ENCODE measurements at places on chromosomes 16 and 17.

GRCh38 chr16:1072526-1073261 is at the start of gene SSTR5:
TSS of gene SSTR5 (plus strand) at chr16:1072747. CDS start at chr16:1078869, 6,122 bp downstream.
- no peak for DNase-seq

- no peak for DNase-seq
These were observed 95.4 kb downstream of the CYLD start for GRCh38 chr16:50837324-50837723.

GRCh38 chr17:75820094-75821080 is 23.8 kb downstream of the UNC13D start:
- DNase-seq, result no peak

DNA sequence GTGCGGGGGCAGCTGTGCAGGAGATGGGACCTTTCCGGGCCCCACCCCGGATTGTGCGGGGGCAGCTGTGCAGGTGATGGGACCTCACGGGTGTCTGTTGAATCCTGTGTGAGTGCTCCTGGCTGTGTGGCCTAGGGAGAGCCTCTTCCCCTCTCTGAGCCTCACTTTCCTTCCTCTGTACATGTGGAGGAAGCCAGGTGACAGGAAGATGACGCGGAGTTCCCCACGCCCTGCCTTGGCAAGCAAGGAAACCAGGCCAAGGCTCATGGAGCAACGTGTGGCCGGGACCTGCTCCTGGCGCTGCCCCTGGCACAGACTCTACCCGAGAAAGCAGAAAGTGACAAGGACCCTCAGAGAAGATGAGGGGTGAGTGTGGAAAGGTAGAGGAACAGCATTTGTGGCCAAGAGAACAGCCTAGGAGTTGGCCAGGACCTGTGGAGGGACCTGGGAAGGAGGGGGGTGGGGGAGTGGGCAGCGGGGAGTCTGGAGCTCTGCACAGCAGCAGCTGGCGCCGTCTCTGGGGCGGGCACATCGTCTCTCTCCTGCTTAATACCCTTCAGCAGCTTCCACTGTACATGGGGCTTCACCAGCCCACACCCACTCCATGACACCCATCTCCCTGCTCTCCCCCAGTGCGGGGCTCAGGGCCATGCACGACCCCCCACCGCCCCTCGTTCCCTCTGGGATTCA is 38.4 kb upstream of the PABPN1L start:
- no peak for DNase-seq

DNA sequence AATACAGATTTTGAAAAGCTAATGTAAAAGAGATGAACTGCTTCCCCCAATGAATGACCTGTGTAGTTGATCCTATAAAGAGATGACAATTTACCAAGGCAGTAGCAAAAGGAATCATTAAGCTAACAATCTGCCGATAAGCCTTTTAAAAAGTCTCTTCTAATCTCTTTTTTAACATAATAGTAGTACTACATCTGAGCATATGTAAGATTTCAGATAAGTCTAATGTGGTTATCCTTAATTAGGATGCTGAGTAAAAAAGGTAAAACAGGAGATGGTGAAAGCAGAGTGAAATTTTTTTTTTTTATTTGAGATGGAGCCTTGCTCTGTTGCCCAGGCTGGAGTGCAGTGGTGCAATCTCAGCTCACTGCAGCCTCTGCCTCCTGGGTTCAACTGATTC is 26.2 kb upstream of the RASL10B start:
- no peak for DNase-seq

DNA sequence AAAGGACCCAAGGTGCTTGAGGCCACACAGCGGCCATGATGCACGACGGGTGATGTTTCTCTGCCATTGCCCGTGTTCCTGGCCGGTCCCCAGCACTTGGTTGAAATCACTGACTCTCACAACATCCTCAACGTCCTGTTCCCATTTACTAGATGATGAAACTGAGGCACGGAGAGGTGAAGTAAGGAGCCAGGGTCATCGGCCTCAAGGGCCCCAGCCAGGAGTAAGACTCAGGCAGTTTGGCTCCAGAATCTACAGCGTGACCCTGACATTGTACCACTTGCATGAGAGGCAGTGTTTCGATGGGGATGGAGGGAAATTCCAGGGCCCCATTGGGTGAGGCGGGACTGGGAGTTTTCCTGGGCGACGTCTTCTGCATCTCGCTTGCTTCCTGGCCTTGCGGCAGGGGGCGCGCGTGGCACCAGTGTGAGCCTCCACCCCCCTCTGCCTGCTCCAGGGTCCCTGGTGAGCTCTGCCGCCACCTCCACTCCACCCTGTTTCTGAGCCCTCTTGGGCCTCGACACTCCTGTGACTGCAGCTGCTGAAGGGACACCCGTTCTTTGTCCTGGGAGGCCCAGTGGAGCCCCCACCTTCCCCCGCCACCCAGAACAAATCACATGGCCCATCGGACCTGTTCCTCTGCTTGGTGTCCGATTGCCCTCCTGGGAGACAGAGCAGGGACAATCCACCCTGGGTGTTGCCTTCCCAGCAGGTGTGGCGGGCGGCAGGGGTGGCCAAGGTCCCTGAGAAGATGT is 133.0 kb upstream of the GSE1 start:
- no peak for DNase-seq

DNA sequence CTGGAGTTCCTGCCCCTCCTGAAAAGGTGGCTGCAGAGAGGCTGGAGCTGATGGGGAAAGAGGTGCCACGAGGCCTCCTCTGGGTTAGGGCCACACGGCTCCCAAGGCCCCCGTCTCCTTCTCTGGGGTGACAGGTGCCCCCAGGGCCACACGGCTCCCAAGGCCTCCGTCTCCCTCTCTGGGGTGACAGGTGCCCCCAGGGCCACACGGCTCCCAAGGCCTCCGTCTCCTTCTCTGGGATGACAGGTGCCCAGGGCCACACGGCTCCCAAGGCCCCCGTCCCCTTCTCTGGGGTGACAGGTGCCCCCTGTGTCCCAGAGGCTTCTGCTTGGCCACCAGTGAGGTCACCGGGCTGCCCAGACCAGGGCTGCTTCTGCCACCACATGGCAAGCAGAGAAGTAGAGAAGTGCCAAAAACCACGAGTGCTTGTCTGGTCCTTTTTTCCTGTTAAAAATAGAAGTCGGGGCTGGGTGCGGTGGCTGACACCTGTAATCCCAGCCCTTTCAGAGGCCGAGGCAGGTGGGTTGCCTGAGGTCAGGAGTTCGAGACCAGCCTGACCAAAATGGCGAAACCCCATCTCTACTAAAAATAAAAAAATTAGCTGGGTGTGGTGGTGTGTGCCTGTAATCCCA is 4.1 kb downstream of the CAPN15 start:
- no peak for DNase-seq

DNA sequence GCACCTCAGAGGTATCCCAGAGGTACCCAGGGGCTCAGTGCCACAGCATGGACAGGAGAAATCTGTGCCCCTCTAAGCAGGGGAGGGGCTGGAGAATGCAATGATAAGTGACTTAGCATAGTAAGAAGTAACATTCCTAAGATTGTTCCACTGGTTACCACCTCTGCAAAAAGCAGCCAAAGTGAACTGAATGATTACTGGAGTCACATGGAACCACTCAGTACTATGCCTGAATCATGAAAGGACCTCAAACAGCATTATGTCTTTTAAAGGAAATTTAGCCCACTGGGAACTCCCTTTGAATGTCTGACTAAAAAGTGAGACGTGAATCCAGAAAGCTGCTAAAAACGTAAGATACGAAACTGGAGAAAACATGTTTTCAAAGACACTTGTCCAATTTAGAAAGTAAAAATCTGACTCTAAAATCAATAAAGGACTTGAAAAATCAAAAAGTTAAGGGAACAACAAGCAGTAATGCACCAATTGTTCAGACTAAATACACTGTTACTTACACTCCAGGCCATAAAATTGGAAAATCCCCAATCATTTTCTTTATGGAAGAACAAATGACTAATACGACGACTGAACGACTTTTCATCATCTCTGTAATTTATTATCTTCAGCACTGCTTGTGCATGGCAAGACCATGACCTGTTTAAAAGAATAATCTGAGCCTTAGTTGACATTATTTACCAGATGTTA is 38.6 kb downstream of the LITAFD start:
- DNase-seq, result no peak

- DNase-seq, result no peak
These were observed 55.1 kb upstream of the CNTNAP4 start for GRCh38 chr16:76222087-76222486.

DNA sequence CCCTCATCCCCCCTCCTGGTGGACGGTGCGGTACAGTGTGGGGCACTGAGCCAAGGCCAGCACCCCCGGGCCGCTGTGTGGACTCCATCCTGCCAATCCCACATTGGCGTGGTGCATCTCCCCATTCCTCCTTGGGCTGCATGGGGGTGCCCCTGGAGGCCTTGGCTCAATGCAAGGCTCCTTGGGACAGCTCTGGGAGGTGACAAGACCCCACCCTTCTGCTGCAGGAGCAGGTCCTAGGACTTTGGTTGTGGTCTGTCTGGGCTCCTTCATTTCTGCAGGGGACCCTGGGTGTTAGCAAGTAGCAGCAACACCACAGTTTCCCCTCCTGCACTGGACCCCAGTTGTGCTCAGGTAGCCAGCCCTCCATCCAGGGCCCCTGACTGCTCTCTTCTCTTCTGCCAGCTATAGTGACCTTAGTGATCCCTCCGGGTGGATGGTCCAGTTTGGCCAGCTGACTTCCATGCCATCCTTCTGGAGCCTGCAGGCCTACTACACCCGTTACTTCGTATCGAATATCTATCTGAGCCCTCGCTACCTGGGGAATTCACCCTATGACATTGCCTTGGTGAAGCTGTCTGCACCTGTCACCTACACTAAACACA is 1.3 kb downstream of the PRSS21 start:
- no peak for DNase-seq

DNA sequence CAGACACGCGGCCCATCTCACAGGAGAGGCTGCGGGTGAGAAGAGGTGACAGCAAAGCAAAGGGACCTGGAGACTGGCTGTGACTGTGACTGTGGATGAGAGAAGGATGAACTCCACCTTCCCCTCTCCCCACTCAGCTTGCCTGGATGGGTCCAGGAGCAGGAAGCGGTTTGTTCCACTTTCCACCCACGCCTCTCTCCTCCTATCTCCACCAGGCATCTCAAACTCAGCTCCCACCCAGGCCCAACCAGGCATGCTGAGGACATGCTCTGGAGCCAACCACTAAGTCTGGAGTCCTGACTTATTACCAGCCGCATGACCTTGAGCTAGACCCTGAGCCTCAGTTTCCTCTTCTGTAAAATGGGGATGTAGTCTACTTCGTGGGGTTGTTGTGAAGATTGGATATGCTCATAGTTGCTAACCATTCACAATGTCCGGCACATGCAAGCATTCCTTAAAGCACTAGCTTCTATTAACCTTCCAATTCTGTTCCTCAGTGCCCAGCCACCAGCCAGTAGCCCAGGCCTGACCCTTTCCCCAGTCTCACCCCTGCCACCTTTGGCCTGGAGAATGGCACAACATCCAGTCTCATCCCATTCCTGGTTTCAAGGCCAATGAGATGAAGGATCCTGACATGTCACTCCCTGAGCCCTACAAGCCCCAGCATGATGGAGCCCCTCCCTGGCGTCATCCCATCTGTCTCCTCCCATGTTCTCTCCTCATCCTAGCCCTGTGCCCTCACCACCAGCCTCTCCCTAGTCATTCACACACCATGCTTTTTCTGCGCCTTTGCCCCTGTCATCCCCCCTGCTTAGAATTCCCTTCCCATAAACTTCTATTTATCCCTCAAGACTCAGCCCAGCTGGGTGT is 2.3 kb downstream of the GAS2L2 start:
- DNase-seq, result no peak

DNA sequence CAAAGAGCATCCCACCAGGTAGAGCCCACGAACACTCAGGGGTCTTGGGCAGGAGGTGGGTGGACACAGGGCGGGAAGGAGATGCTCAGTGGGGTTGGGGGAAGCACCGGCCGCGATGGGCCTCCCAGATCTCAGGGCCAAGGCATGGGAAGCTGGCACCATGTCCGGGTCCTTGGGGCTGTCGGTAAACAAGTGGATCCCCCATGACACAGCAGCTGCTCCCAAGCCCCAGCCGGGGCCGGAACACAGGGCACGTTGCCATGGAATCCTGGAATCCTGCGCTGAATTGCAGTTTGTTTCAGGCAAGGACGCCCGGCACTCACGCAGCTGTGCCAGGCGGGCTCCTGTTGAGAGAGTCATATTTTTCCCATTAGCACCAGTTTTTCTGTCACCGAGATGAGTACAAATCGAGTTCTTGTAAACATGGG is 23.0 kb upstream of the CHMP6 start:
- DNase-seq, result no peak

GRCh38 chr17:71287071-71287823 is 833.6 kb upstream of the SOX9 start:
- no peak for DNase-seq

- no peak for DNase-seq
These were observed 21.8 kb downstream of the RAB11FIP4 start for GRCh38 chr17:31413081-31413799.

- DNase-seq, result no peak
These were observed 337.5 kb downstream of the SNX29 start for GRCh38 chr16:12313902-12314621.

- DNase-seq, result no peak
These were observed 116.7 kb downstream of the C16orf78 start for GRCh38 chr16:49490321-49490705.

DNA sequence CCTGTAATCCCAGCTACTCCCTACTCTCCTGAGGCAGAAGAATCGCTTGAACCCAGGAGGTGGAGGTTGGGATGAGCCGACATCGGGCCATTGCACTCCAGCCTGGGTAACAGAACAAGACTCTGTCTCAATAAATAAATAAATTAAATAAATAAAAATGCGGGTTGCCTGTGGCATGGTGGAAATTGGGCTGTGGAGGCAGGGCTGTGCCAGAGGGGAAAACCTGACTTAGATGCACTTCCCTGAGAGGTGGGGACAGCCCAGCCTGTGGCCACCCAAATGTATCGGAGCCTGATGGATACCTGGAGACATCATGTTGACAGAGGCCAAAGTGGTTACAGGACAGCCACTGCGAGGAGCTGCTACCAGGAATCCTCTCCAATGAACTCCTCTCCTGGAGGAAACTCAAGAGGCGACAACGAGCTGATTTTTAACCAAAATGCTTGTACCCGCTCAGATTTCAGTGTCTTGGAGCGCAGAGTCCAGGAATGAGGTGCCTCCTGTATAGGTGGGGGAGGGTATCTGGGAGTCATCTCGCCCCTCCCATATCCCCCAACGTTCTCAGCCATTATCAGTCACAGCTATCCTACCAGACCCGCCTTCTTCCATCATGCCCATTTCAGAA is 32.3 kb downstream of the DDX19A start:
- DNase-seq, result no peak

DNA sequence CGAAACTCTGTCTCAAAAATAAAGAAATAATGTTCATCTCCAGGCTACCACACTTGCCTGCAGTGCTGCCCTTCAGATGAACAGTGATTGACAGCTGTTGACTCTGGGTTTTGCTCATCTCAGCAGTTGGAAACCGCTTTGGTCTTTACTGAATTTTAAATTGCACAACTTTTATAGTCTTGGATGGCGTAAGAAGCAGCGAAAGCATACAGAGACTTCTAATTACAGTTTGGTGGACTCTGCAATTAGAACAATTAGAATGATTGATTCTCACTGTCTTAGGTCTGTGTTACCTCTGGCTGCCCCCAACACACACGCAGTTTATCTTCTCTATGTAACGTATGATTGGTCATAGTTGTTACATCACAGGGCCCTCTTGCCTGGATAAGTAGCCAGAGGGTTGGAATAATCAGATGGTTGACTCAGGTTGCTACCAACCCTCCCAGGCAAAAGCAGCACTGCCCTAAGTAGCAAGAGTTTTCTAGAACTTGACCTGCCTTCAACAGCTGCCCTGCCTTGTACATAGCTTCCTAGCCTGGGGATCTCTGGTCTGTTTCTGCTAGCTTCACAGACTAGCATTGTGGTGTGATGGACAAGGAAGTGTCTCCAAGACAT is 1.9 kb upstream of the NAT9 start:
- DNase-seq, result no peak

Measured in activated CD4-positive, alpha-beta T cell treated with anti-CD3 and anti-CD28 coated beads, Interleukin-2, amount 10 ng/mL, durations not matched to agents 7 days and 5 days (primary cell).